Activated T-cell treated with anti-CD3 and anti-CD28 coated beads, Interleukin-2, amount 50 U/mL, for 72 hours (primary cell): ENCODE measurements at places on chromosomes 1 and 21. TPM values are rescaled to one million over a fixed set of nuclear protein-coding genes. Genes with fewer than 3 reads are reported as not detected.

THEM5 gene
- not detected for total RNA-seq

GRCh38 chr1:203669739-203670138 lies 43.1 kb downstream of the ATP2B4 start:
- peaks cover 68% of the 10 kb centered on the region for H3K4me1 ChIP-seq
- no peak for DNase-seq
- no peaks in the 10 kb centered on the region for H3K27me3 ChIP-seq
- no peak overlapping the region for H3K27ac ChIP-seq

GRCh38 chr1:203173566-203173965 lies 2.1 kb downstream of the MYBPH start:
- DNase-seq: no peak
- no peaks in the 10 kb centered on the region for H3K36me3 ChIP-seq
- no peak overlapping the region for H3K4me3 ChIP-seq

GRCh38 chr21:36696390-36697059 lies 2.4 kb upstream of the SIM2 start:
- H3K27ac ChIP-seq: peak overlapping the region; percentile 75
- peak overlapping the region; percentile 8 for H3K4me3 ChIP-seq
- DNase-seq: no peak
- H3K4me1 ChIP-seq: peaks cover 27% of the 10 kb centered on the region
- peaks cover 68% of the 10 kb centered on the region for H3K27me3 ChIP-seq
- H3K36me3 ChIP-seq: peaks cover 6% of the 10 kb centered on the region

- H3K27ac ChIP-seq: no peak overlapping the region
- no peaks in the 10 kb centered on the region for H3K36me3 ChIP-seq
Measured at GRCh38 chr21:45108034-45108790, 33.8 kb downstream of the ADARB1 start.

RNF11 gene
- 23.7 TPM for total RNA-seq

- no peaks in the 10 kb centered on the region for H3K4me1 ChIP-seq
- H3K4me3 ChIP-seq: no peak overlapping the region
- peaks cover 10% of the 10 kb centered on the region for H3K27me3 ChIP-seq
- H3K27ac ChIP-seq: no peak overlapping the region
- DNase-seq: no peak
Measured at GRCh38 chr1:153503766-153504165, 32.0 kb downstream of the S100A6 start.

- no peak for DNase-seq
- H3K4me3 ChIP-seq: no peak overlapping the region
- H3K36me3 ChIP-seq: no peaks in the 10 kb centered on the region
Measured at GRCh38 chr1:200493344-200493743, 83.5 kb upstream of the ZNF281 start.

DNA sequence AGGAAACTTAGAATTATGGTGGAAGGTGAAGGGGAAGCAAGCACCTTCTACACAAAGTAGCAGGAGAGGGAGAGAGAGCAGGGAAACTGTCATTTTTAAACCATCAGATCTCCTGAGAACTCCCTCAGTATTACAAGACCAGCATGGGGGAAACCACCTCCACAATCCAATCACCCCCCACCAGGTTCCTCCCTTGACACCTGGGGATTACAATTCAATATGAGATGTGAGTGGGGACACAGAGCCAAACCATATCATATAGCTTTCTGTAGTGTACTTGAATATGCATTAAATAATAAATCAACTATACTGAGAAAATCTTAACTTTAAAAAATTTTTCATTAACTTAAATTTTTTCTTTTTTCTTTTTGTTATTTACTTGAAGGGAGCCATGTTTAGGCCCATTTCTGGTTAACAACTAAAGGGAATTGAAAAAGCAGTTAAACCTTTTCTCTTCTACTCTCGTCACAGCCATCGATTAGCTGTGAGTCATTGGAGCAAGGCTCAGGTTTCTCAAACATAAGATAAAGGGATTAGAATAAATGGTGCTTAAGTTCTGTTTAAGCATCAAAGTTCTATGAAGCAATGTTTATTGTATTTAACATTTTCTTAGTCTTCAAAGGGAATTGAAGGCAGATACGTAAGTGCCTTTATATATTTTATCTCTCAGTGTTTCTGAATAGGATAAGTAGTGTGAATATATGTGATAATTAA lies 72.2 kb upstream of the DPT start:
- no peak overlapping the region for H3K27ac ChIP-seq
- peaks cover 12% of the 10 kb centered on the region for H3K27me3 ChIP-seq
- H3K4me1 ChIP-seq: no peaks in the 10 kb centered on the region

GRCh38 chr1:221800831-221801230 lies 58.9 kb upstream of the DUSP10 start:
- H3K27ac ChIP-seq: no peak overlapping the region
- H3K4me1 ChIP-seq: peaks cover 37% of the 10 kb centered on the region
- DNase-seq: no peak

DNA sequence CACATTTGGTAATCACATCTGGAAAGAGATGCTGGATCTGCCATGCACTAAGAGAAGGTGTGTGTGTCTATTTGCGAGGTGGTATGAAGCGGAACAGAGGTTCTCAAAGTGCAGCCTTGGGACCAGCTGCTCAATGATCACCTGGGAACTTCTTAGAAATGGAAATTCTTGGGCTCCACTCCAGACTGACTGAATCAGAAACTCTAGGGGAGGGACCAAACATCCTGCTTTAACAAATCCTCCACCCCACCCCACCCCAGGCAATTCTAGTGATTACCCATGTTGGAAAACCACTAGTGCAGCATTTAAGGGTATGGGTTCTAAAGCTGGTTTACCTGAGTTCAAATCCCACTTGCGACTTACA lies 143.9 kb upstream of the JUN start:
- no peak overlapping the region for H3K4me3 ChIP-seq
- peaks cover 60% of the 10 kb centered on the region for H3K4me1 ChIP-seq
- no peak for DNase-seq

- no peaks in the 10 kb centered on the region for H3K27me3 ChIP-seq
- no peak overlapping the region for H3K27ac ChIP-seq
- H3K4me1 ChIP-seq: peaks cover 20% of the 10 kb centered on the region
- no peaks in the 10 kb centered on the region for H3K36me3 ChIP-seq
Measured at GRCh38 chr1:224203243-224204016, 20.4 kb downstream of the DEGS1 start.

DNA sequence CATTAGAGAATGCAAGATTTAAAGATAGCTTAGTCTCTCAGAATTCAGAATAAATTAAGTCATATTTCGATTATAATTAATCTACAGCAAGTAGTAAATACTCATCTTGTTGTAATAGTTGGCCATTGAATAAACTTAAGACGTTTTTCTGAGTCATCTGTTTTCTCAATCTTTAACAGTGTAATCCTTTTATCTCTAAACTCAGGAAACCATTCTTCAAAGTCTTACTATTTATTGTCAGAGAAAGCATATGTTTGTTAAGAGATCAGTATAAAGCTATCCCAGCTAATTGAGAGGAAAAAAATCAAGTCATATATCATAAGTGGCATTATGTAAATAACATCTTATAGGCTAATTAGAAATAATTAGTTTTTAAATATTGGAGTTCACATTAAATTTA lies 201.2 kb upstream of the ADAMTS5 start:
- no peak overlapping the region for H3K4me3 ChIP-seq
- H3K36me3 ChIP-seq: no peaks in the 10 kb centered on the region
- no peak overlapping the region for H3K27ac ChIP-seq
- DNase-seq: no peak
- no peaks in the 10 kb centered on the region for H3K4me1 ChIP-seq

GRCh38 chr1:223670458-223671159 lies 5.1 kb upstream of the CAPN8 start:
- H3K4me1 ChIP-seq: no peaks in the 10 kb centered on the region
- H3K36me3 ChIP-seq: peaks cover 6% of the 10 kb centered on the region
- no peaks in the 10 kb centered on the region for H3K27me3 ChIP-seq
- no peak overlapping the region for H3K4me3 ChIP-seq
- peak; percentile 26 for DNase-seq

GRCh38 chr1:235866205-235866912 lies at the start of gene LYST:
Gene LYST (minus strand): TSS chr1:235866906. CDS start chr1:235830417, 36,489 bp downstream.
- peak within 1 kb of the TSS; percentile 98 for H3K27ac ChIP-seq
- H3K4me3 ChIP-seq: peak within 1 kb of the TSS; percentile 99
- no peaks in the 10 kb centered on the region for H3K27me3 ChIP-seq
- H3K36me3 ChIP-seq: peaks cover 1% of the 10 kb centered on the region
- DNase-seq: peak; percentile 73

DNA sequence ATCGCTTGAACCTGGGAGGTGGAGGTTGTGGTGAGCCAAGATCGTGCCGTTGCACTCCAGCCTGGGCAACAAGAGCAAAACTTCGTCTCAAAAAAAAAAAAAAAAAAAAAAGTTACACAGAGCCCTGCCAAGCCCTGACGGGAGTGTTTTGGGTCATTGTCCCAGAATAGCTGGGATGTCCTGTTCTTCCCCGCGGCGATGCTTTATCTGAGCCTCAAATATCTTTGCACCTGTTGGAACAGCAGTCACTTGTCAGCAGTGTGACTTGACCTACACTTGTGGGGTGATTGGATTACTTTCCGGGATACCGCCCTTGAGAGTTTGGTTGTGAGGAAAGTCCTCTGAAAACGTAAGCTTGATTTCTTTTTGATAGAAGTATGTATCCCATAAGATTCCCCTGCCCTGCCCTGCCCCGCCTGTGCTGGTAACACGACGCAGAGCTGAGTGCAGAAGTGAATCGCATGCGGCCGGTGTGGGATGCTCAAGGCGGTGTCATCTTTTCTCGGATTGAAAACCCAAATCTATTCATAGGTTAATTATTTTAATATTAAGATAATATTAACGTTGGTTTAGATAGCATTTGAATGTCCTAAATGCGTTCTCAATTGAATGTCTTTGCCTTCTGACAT lies 50.9 kb downstream of the PCNT start:
- no peaks in the 10 kb centered on the region for H3K27me3 ChIP-seq
- no peak for DNase-seq
- H3K4me3 ChIP-seq: no peak overlapping the region
- peaks cover 13% of the 10 kb centered on the region for H3K4me1 ChIP-seq
- H3K36me3 ChIP-seq: peaks cover 10% of the 10 kb centered on the region
- H3K27ac ChIP-seq: no peak overlapping the region

GRCh38 chr1:31413405-31414001 lies 490 bp downstream of the SERINC2 start:
- H3K4me3 ChIP-seq: peak overlapping the region; percentile 93
- peaks cover 74% of the 10 kb centered on the region for H3K27me3 ChIP-seq
- no peaks in the 10 kb centered on the region for H3K36me3 ChIP-seq
- no peak overlapping the region for H3K27ac ChIP-seq

GRCh38 chr1:71167505-71167904 lies 86.7 kb upstream of the ZRANB2 start:
- H3K27ac ChIP-seq: no peak overlapping the region
- DNase-seq: no peak
- H3K27me3 ChIP-seq: no peaks in the 10 kb centered on the region
- no peak overlapping the region for H3K4me3 ChIP-seq
- H3K36me3 ChIP-seq: no peaks in the 10 kb centered on the region
- H3K4me1 ChIP-seq: no peaks in the 10 kb centered on the region

DNA sequence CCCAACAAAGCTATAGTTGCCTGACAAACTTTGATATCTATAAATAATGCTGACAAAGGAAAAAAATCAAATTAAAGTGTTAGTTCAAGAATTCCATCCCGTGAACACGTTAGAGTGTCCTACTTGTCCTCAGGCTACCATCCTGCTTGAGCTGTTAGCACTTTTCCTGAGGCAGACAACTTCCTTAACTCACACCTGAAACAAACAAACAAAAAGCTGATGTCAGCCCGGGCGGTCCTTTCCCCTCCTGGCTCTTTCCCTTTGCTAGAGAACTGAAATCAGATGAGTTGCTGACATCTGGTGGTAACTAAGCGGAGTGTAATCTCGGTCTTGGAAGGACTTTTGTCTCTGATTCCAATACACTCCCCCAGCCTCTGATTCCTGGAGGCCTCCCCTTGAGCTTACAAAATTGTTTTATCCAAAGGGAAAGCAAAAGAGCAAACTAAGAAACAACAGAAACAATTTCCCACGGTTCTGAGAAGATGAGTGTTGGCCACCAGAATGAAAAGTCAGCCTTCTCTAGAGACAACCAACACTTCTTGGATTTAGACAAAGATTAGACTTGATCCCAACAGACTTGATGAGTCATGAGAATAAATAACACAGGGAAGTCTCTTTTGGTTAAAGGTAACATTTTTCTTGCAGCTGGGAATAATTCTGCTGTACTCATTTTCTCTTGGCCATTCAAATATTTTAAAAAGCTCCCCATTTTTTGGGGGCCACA lies 135.4 kb downstream of the PROX1 start:
- no peaks in the 10 kb centered on the region for H3K27me3 ChIP-seq
- peak; percentile 15 for DNase-seq
- H3K4me3 ChIP-seq: no peak overlapping the region
- no peaks in the 10 kb centered on the region for H3K4me1 ChIP-seq
- H3K36me3 ChIP-seq: peaks cover 6% of the 10 kb centered on the region
